ENCODE measurements at places on chromosomes 6 and 20. TPM values are rescaled to one million over a fixed set of nuclear protein-coding genes. Genes with fewer than 3 reads are reported as not detected.

- no peak for DNase-seq
Measured at GRCh38 chr6:100461917-100462705, 2.6 kb downstream of the SIM1 start.

DNA sequence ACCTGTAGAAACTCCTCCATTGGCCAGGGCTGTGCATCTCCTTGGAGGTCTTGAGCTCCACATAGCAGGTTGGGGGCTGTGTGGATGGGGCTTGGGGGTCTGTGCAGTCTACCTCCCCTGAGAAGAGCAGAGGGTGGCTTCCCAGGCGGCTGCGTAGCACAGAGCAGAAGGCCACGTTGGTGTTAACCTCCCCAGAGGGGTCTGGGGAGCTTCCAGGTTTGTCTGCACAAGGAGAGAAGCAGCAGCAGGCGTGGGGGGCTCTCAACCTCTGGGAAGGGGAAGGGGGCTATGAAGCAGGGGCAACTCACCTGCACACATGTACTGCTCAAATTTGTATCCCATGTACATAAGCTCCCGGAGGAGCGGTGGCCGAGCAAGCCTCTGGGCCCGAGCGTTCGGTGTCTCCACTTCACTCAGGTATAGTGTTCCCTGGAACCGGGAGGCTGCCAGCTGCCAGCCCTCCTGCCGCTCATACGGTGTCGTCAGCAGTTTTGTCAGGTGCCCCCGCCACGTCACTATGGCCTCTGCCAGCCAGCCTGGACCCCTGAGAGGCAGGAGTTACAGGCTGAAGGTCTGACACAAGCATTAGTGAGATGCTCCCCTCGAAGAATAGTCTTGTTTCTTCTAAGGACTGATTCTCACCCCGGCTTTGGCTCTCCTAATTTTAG, 1.2 kb downstream of the DXO start:
- peak; percentile 10 for DNase-seq

DNA sequence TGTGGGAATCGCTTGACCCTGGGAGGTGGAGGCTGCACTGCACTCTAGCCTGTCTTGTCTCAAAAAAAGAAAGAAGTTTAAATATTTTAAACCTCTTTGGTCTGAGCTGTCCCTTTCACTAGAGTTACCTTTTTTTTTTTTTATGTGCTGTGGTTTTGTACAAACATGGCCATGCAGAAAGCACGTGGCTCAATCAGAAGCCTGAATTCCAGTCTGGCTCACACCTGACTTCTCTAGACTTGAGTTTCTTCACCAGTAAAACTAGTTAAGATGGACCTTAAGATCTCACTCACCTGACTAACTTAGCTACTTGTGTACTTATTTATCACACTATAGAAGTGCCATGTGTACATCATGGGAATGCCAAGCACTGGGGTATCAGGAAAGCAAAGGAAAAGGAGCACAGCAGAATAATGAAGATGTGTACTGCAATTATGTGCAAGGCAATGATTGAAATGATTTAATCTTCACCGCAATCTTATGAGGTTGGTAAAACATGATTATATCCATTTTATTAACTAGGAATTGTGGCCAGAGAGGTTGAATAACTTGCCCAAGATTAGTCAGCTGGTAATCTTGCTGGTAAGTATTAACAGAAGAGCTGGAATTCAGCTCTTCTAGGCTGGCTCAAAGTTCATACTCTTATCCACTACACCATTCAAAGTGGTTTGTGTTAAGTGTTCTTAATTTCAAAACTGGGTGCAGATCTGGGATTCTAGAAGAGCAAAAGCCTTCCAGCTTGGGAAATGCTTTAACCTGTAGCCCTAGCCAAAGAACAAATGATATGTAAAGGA, 10.7 kb downstream of the HMGN3 start:
- no peak for DNase-seq

GRCh38 chr20:48761874-48762273, 65.9 kb downstream of the PREX1 start:
- DNase-seq = no peak

DNA sequence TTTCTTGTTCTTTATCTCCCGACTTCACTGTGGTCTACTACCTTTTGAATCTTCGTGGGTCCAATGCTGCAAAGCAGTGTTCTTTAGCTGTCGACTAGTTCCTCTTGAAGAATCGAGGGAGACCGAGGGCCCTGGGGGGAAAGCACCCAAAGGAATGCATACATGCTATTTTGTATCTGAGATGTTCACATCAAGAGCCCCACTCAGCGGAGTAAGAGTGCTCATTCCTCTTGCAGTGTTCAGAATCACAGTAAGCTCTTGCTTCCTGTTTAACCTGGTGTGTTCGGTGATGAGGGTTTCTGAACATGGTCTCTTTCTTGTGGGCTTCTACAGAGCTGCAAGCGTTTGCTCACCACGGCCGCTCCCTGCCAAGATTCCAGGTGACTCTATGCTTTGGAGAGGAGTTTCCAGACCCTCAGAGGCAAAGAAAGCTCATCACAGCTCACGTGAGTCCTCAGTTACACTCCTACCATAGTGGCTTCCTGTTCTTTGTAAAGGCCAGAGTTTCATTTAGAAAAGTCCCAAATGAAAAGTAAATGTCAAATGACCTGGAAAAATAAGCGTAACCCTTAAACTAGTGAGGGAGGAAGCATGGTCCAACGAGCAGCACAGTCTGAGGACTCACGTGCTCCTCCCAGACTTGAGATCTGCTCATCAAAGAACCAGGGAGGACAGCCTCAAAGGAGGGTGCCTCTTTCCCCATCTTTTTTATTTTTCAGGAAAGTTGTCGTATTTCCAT, 13.3 kb downstream of the IRF4 start:
- no peak for DNase-seq

DNA sequence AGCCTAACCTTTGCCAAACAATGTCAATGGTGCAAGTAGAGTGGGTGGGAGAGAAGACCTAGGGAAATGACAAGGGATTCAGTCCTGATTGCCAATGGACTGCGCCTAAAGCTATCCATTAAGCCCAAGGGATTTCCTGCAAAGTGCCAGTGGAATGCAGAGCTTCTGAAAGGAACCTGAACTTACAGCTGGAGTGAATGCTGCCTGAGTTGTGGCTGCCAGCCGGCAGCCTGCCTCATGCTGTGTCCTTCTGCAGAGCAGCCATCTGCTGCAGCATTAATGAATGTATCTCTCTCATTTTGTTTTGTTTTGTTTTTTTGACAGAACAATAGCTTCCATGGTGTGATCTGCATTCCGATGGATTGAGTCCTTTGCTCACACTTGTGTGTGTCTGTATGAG, 44.7 kb downstream of the SLC35F1 start:
- no peak for DNase-seq

DNA sequence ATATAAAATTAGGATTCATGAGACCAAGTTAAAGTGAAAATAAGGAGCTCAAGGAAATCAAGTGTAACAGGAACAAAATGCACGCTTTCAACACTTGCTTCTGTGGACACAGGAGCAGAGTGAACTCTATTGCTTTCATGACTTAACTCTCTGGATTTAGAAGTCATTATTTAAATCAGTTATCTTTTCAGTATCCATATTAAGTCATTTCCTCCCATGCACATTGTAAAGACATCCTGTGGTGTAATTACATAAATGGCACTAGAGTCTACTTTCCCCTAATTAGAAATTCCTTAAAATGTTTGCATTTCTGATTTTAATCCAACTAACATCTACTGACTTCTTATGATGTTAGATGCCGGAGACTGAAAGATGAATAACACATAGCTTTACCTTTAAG, 88.0 kb downstream of the INSM1 start:
- DNase-seq = no peak

- DNase-seq = no peak
Measured at GRCh38 chr20:9253006-9253539, 184.2 kb downstream of the PLCB4 start.

- no peak for DNase-seq
Measured at GRCh38 chr6:83702077-83702476, 6.8 kb downstream of the SNAP91 start.

GRCh38 chr20:38730167-38730988, 6.1 kb downstream of the SLC32A1 start:
- DNase-seq = no peak

- no peak for DNase-seq
Measured at GRCh38 chr6:28696682-28697081, 171.0 kb downstream of the GPX5 start.

DNA sequence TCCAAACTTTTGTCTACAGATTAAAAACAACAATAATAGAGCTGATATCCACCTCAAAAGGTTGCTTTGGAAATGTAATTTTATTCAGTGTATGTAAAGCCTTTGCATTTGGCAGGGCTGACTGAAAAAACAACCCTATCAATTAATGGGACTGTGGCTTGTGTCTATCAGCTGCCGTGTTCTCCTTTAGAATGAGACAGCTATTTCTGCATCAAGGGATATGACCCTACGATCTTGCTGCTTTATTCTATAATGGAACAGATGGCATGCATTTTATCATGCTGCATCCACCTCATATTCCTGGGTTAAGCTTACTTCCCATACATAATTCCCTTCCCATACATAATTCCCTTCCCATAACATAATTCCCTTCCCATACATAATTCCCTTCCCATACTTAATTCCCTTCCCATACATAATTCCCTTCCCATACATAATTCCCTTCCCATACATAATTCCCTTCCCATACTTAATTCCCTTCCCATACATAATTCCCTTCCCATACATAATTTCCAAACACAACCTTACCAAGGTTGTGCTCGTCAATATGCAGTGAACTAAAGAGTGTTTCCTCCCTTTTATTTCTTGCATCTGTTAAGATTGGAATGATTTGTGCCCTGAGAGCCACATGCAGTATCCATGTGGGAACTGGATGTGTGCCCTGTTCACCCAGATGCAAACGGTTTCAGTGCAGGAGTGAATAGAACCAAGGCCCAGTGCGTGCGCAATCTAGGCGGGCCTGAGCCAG, 26.8 kb downstream of the SERPINB6 start:
- no peak for DNase-seq

DNA sequence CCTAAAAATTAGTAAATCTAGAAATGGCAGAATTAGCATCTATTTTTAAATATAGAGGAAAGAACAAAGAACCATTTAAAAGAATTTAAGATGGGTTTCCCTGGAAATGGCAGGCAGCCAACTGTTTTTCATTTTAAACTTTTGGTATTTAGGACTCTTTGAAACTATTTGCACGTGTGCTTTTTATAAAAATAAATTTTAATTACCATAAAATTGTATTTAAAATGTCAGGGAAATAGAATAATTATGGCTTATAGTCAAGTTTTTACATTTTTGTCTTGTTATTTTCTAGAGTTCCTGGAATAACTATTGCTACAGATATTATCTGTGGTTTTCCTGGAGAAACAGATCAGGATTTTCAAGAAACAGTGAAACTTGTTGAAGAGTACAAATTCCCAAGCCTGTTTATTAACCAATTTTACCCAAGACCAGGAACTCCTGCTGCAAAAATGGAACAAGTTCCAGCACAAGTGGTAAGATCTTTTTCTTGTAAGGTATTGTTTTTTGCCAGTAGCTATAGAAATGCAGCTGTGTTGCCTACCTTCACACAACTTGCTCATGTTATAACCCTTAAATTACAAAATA, 528.7 kb upstream of the SOX4 start:
- DNase-seq = no peak

DNA sequence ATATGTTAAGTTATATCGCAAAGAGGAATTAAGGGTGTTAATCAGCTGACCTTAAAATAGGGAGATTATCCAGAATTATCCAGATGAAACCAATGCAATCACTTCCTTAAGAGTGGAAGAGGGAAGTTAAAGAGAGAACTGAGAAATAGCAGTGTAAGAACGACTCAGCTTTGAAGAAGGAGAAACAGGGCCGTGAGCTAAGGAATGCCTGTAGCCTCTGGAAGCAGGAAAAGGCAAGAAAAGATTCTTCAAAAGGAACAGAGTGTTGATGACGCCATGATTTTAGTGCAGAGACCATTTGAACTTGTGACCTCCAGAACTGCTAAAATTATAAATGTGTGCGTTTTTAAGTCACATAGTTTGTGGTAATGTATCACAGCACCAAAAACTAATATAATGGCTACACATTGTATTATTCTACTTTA, 32.7 kb downstream of the ILRUN start:
- DNase-seq = no peak

DNA sequence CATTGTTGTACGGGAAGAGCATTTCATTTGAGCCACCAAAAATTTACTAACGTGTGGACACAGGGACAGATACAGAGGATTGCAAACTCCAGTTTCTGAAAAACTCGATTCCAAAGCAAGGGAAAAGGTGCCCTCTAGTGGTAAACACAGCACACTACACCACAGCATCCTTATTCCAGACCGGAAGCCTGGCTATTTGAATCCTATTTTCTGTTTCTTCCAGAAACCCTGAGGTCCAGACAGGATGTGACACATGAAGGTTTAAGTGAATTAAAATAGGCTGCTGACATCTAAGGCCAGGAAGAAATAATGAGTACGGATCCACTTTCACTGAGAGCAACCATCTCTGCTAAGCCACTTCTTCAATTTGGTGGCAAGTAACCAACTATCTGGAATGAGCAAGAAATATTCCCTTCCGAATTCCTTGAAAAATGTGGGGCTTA, 31.8 kb upstream of the GMPR start:
- DNase-seq = peak; percentile 59

DNA sequence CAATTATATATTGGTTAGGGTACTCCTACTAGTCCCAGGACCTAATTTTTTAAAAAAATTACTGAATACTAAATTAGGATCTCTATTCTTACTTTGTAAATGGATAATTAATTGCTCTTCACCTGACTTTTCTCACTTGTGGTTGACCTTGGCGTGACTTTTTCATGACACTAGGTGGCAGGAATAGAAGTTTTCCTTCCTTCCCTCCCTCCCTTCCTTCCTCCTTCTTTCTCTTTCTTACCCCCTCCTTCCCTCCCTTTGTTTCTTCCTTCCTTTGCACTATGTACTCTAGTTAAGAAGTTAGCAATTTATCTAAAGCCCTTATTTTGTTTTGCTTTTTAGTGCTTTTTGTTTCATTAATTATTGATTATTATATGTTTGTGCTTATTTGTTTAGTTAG, 20.4 kb upstream of the HBS1L start:
- DNase-seq = no peak

- DNase-seq = no peak
Measured at GRCh38 chr20:12786276-12786675, 222.5 kb upstream of the SPTLC3 start.

- DNase-seq = no peak
Measured at GRCh38 chr20:50413088-50413500, 97.1 kb upstream of the PTPN1 start.

GRCh38 chr6:67361264-67361663, 1273.8 kb upstream of the ADGRB3 start:
- no peak for DNase-seq

- no peak for DNase-seq
Measured at GRCh38 chr6:150395388-150396009, 26.7 kb downstream of the IYD start.

The MAK gene
- total RNA-seq = not detected

The SFTA2 gene
- total RNA-seq = not detected

The CST5 gene
- total RNA-seq = not detected

The SCRT2 gene
- not detected for total RNA-seq

The PHF20 gene
- total RNA-seq = 36.4 TPM

The CGA gene
- total RNA-seq = not detected
